ENCODE measurements at places on chromosomes 4 and X.

- no peak for DNase-seq
These were observed 147.2 kb upstream of the BCOR start for GRCh38 chrX:40244980-40245379.

DNA sequence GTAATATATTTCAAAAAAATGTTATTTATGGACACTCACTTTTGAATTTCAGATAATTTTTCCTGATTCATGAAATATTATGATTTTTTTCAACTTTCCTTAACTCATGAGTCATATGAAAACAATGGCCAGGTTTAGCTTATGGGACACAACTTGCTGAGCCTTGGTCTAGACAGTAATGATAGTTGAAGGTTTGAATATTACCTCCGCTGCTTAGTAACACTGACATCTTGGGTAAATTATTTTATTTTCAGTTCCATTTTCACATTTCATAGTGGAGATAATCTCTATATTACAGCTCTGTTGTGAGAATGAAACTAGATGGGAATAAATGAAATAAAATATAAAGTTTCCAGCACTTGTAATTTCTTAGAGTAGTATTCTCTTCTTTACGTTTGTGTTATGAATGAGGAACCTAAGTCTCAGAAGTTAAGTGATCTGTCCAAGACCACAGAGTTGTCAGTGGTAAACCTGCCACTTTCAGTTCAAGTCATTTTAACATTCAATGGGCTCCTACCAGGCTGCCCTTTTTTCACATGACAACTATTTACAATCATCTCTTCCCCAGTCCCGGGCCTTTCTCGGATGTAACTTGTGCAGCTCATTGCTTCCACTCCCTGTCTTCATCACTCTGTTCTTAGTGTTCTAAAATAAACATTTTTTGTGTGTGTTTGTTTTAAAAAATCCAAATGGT, 46.8 kb upstream of the GC start:
- no peak for DNase-seq

- DNase-seq: no peak
These were observed 162.0 kb upstream of the WDFY3 start for GRCh38 chr4:85128246-85129204.

DNA sequence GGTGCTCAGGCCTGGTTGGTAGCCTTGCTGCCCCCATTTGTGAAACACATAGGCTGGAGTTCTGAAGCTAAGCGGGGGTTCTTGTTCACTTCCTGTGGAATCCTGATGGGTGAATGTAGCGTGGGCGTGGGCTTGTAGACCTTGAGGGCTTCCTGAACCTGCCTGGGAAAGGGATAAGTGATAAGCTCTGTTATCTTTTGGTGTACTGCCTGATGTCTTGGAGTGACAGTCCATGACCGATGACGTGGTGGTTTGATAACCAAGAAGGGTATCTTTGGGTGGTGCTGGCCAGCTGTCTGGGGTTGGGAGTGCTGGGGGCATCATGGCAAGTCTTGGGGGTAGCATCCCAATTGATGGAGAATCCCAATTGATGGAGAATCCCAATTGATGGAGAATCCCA, 17.5 kb upstream of the WDR1 start:
- no peak for DNase-seq

- DNase-seq: no peak
These were observed 1532.4 kb upstream of the TENM3 start for GRCh38 chr4:180710628-180711337.
